ENCODE measurements at places on chromosomes 5 and 9. TPM values are rescaled to one million over a fixed set of nuclear protein-coding genes. Genes with fewer than 3 reads are reported as not detected.

DNA sequence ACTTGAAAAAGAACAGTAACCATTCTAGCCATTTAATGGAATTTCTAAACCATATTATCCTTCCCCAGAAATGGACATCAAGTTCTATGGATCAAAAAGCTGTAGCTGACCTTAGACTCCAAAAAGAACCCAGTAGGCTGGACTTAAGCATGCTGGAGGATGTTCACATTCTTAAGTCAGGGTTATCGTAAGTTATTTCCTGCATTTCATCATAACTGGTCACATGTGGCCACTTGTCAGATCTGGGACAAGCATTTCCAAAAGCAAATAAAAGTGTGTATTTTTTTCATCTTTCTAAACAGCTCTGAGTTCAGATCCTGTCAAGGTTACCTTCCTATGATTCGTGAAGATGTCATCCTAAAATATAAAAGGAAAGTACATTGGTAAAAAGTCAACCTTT is 274.5 kb upstream of the PTGER4 start:
- DNase-seq: no peak

Gene LCN1
- 0.81 TPM for total RNA-seq

GRCh38 chr5:16437977-16438376 is 27.6 kb downstream of the ZNF622 start:
- DNase-seq: no peak

GRCh38 chr5:136106351-136107031 is 26.2 kb upstream of the SMAD5 start:
- DNase-seq: no peak

Gene CCL28
- 3.0 TPM for total RNA-seq

DNA sequence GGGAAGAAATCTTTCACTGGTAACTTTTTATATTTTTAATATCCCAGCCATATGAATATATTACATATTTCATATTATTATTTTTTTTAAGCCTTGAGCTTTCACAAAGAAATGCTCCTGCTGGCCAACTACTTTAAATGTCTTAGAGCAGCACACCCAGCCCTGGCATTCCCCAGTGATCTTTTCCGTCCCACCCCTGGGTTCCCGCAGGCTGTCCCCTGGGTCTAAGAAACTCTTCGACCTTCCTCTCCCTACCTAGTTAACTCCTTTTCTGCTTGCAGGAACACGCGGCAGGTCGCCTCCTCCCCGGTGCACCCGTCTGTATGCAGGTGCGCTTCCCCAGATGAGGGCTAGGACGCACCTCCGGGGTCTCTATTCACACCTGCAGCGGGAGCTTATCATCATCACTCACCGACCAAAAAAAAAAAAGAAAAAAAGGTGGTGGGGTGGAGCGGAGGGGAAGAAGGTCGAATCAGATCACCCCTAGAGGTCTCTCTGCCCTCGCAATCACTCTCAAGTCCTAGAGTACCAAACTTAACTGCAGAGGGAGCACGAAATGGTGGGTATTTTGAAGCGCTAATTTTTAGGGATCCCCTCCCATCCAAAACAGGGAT is 696 bp downstream of the ZFP62 start:
- no peak for DNase-seq

GRCh38 chr5:80852331-80853245 is 107.6 kb upstream of the RASGRF2 start:
- no peak for DNase-seq

- DNase-seq: peak; percentile 60
Observed at GRCh38 chr9:34557426-34558321, 31.9 kb downstream of the CNTFR start.

- DNase-seq: no peak
Observed at GRCh38 chr9:136624184-136624951, 38.3 kb upstream of the EGFL7 start.

DNA sequence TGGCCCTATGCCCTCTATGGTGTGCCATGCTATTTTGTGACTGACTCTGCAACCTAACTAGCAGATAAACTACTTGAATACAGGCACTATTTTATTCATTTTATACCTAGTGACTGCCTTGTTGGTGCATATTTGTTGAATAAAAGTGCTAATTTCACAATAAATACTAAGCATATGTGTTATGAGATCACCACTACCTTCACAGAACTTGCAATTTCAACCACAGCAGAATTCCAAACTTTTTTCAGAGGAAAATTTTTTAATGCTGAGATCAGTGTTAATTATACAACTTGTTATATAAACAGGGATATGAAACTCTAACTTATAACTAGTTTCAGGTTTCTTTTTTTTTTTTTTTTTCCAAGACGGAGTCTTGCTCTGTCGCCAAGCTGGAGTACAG is 94.8 kb downstream of the NR3C1 start:
- DNase-seq: no peak

Gene CHD1
- total RNA-seq: 44.1 TPM
